Stimulated activated CD4-positive, alpha-beta T cell treated with anti-CD3 and anti-CD28 coated beads, Interleukin-15, amount 100 ng/mL, for 24 hours (primary cell): ENCODE measurements at places on chromosomes 6 and 20.

DNA sequence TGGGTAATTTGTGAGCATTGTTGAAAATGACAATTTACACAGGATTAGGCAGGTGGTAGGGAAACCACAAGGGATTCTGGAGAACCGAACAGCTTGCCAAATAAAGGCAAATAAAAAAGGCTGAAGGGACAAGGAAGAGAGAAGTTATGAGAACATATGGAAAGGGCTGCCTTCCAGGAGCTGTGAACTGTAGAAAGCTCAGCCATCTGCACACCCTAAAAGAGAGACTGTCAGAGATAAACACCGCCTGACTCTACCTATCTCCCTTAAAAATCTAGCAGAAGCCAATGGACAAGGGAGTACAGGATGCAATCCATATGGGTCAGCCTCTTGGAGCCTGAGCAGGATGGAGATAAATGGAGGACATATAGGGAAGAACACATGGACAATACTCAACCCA is 12.7 kb upstream of the SLC17A1 start:
- no peak for DNase-seq

DNA sequence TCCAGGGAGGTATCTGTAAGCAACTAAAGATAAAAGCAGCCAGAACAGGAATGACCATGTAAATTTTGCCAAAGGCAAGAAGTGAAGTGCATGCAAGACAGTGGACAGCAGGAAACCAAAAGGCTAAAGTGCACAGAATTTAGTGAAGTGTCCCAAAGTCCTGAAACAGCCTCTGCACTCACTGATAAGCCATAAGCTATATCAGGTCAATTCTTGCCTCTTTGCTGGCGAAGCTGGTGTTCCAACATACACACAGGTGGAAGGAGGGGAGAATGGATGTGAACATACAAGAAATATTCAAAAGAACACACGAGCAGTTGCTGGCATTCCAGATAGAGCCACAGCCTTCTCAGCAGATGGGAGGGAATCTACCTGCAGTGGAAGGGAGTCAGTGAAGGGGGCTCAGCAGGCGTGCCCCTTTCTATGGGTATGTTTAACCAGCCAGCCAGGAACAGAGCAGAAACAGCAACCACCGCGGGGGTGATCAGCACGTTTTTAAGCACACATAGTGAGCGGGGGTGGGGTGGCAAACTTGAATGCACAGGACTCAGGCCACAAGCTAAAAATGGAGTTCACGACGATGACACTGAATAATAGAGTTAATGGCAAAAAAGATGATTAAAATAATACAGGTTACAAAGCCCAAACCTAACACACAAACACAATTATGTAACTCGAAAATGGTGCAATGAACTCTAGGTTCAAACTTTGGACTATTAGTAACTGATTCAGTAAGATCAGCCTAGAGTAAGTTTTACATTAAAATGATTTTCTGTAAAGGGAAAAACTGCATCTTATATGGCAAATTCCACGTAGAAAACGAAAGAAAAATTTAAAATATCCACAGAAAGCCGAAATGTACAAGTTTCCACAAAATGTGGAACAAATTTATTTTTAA is 1.2 kb downstream of the ECI2 start:
- peak; percentile 42 for DNase-seq

DNA sequence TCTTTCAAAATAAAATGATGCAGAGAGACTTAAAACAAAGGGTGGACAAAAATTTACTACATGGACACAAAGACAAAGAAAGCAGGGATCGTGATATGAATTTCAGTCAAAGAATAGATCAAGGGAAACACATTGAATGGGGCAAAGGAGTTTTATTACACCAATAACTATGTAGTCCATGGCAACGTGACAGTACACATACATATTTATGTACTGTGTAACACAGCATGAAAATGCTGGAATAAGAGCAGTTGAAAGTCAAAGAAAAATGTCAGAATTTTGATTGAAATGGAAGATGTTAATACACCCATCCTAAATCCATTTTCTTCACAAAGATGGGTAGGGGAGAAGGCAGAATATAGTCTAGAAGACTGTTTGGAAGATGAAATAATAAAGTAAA is 9.4 kb upstream of the RIN2 start:
- no peak for DNase-seq

DNA sequence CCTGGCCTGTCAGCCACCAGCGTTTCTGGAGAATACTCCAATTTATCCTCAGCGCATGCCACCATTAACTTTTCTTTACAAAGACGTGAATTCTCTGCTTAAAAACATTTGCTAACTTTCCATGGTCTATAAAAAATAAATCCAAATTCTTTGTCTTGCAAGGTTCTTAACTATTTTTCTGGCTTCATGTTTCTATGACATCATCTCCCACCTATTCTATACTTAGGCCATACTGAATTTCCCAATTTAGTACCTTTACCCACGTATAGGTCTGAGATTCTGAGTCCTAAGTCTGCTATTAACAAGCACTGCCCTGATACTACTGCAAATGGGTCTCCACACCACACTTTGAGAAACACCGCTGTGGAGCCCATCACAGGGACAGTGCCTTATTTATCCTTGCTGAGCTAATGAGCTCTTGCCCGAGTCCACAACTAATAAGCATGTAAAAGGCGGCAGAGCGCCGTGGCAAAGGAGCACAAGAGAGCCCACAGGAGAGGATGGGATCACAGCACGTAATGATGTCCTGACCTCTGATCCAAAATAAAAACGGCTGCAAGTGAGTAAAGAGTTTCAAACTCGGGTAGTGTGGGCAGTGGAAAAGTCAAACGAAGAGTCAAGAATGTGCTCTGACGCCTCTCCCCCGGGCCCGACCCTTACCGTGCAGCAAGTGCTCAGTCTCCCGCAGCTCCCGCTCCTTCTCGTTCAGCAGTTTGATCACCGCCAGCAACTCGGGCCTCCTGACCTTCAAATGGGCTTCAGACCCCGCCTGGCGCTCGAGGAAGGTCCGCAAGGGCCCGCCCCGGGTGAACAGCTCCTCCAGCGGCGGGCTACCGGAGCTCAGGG is 519 bp downstream of the MTRF1L start:
- DNase-seq = peak; percentile 25

DNA sequence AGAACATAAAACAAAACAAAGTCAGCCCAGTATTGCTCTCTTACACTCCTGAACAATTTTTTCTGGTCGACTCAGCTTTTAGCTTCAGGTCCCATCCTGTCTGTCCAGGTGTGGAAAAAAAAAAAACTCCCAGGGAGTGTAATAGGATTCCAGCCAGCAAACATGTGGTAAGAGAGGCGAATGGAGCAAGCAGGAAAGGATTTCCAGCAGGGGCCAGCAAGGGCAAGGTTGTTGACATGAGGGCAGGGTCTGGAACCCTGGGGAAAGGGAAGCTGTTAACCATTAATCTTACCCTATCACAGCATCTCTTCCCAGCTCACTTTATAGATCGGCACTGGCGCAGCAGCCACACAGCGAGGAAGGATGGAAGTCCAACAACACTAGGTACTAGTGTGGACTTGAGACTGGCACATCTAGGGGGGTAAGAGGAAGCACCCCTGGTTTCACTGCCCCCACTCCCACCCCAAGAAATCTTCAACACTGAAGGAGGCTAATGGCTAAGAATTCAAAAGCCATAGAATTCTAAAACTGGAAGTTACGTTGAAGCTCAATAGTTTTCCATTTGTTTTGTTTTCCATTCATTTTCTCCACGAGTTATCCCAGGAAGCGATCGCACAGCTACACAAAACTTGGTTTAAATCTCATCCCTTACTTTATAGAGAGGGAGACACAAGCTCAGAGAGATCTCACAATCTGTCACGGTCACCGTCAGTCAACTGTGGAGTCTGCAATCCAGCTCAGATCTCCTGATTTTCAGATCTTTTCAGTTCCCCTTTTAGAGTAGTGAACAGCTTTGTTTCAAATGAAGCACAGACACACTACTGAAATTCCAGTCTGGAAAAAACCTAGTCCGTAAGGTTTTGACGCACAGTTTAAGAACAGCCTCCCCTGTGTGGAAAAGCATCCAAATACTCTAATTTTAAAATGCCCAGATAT is 53.3 kb downstream of the SLC22A23 start:
- DNase-seq = no peak

GRCh38 chr6:158004701-158005095 is 23.0 kb downstream of the SYNJ2 start:
- DNase-seq = no peak

- DNase-seq = no peak
Measured at GRCh38 chr6:112307707-112308106, 39.4 kb upstream of the RFPL4B start.

DNA sequence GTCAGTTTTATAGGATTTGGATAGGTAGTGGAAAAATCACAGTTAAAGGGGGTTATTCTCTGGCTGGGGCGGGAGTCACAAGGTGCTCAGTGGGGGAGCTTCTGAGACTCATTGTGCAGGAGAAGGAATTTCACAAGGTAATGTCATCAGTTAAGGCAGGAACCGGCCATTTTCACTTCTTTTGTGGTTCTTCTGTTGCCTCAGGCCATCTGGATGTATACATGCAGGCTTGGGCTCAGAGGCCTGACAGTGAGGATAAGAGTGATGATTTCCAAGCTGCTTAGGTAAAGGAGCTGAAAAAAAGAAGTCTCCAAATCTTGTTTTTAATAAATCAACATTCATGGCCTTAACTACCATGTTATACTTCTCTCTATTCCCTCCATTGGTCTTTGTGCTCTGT is 622.9 kb upstream of the ID4 start:
- no peak for DNase-seq

GRCh38 chr20:38271608-38272120 is 11.1 kb upstream of the KIAA1755 start:
- no peak for DNase-seq

GRCh38 chr6:166952567-166953486 is 3.5 kb downstream of the RNASET2 start:
- peak; percentile 63 for DNase-seq

- DNase-seq = no peak
Measured at GRCh38 chr6:86969573-86969972, 32.2 kb downstream of the HTR1E start.

DNA sequence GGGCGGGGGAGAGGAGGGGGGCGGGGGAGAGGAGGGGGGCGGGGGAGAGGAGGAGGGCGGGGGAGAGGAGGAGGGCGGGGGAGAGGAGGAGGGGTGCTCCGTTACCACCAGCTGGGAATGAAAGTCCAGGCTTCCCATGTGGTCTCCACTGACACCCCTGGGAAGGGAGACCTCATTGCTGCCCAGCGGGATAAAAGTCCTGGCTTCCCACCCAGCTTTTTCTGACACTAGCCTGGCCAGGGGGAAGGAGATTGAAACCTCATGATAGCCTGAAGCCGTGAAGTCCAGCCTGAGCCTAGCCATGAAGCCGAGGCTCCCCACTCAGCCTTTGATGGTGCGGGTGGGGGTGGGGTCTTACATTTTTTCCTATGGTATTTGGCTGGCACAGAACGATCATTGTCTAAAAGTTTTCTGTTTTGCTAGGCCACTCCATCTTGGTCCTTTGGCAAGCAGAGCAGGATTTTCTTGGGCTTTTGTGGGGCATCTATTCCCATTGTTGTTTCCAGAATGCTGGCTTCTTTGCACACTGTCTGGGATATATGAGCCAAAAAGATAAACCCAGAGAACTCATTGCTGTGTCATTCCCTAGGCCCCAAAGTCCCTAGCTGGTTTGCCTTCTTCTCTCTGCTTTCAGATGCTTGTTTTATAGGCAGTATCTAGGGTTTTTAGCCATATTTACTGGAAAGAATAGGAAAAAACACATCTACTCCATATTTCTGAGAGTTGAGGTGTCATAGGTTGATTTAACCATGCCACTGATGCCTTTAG is 67.9 kb upstream of the RNF24 start:
- DNase-seq = no peak

DNA sequence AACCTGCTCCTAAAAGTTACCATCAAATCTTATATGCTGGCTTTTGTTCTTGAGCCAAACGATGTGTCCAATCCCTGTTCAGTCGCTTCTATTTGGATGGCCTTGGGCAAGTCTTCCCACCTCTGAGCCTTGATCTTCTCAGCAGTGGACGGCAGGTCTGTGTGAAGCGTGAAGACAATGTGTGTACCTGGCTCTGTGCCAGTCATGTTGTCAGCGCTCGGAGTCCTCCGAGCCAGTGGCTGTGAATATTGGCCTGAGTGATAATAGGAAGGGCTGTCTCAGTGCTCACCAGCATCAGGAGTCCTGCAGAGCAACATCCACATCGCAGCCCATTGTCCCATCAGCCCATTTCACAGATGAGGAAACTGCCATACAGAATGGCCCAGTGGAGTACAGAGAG is 219.0 kb downstream of the CDC5L start:
- no peak for DNase-seq

DNA sequence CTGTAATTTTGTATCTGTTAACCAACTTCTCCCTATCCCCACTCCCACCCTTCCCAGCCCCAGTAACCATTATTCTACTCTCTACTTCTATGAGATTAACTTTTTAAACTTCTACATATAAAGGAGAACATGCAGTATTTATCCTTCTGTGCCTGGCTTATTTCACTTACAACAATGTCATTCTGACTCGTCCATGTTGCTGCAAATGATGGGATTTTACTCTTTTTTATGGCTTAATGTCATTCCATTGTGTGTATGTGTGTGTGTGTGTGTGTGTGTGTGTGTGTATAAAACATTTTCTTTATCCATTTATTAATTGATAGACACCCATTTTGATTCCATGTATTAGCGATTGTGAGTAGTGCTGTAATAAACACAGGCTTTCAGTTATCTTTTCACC is 76.1 kb downstream of the COL19A1 start:
- no peak for DNase-seq

GRCh38 chr6:37171970-37172812 is 2.2 kb downstream of the PIM1 start:
- DNase-seq = peak; percentile 90

DNA sequence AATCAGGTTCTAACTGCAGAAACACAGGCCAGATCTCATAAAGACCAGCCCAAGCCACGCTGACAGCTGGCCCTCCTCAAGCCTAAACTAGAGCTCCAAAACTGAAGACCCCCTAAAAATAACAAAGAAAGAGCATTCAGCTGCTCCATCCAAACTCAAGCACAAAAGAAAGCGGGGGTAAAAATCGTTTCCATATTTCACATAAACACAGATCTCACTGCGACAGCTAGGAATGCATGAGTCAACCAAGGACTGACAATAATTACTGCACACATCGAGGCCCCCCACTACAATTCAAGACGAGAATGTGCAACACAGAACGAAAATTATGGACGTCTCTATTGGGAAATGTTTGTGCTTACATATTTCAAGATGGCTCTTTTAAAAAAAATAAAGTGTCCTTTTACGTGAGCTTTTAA is 31.1 kb downstream of the CNKSR3 start:
- no peak for DNase-seq

GRCh38 chr6:130620338-130620781 is 206.8 kb upstream of the SMLR1 start:
- DNase-seq = no peak
